Left cardiac atrium (tissue), 4 donors: ENCODE measurements at places on chromosomes 6 and 20. TPM values are rescaled to one million over a fixed set of nuclear protein-coding genes. Genes with fewer than 3 reads are reported as not detected.

The CD93 gene
- total RNA-seq, result 46.3 TPM

- no peak for DNase-seq
Measured at GRCh38 chr6:76221525-76221924, 149.1 kb upstream of the IMPG1 start.

GRCh38 chr6:130113201-130113710 is 94.9 kb downstream of the L3MBTL3 start:
- DNase-seq, result no peak

DNA sequence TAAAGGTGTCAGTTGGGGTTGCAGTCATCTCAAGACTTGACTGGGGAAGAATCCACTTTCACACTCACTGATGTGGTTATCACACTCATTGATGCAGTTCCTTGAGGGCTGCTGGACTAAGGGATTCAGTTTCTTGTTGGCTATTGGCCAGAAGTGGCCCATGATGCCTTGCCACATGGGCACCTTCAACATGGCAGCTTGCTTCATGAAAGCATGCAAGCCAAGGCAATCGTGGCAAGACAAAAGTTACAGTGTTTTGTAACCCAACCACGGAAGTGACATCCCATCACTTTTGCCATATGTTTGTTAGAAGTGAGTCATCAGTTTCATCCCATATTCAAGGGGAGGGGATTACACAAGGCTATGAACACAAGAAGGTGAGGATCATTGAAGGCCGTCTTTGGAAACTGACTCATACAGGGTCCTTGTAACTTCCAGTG is 3.8 kb upstream of the RANBP9 start:
- DNase-seq, result no peak

GRCh38 chr6:31309641-31310040 is 37.7 kb upstream of the HLA-C start:
- no peak for DNase-seq

DNA sequence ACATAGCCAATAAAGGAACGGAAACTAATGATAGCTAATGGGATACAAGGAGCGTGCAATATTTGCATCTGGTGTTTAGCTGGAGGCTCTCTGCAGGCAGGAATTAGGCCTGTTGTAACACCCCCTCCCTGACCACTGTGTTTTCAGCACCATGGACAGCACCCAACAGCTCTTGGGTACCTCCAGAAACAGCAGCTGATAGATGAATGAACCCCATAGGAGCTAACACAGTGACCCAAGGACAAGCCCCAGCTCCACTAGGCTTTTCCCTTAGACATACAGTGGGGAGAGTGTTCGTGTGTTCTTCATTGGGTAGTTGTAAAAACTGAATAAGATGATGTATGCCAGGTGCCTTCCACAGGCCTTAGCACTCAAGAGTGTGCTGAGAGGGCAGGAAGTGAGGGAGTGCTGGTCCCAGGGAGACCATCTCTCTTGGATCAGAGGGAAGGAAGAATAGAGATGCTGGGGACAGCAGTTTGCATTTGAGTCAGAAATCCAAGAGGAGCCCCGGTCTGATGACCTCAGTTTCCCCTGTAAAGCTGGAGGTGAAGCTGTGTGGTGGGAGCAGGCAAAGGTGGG is 161.3 kb downstream of the PHACTR3 start:
- DNase-seq, result no peak

DNA sequence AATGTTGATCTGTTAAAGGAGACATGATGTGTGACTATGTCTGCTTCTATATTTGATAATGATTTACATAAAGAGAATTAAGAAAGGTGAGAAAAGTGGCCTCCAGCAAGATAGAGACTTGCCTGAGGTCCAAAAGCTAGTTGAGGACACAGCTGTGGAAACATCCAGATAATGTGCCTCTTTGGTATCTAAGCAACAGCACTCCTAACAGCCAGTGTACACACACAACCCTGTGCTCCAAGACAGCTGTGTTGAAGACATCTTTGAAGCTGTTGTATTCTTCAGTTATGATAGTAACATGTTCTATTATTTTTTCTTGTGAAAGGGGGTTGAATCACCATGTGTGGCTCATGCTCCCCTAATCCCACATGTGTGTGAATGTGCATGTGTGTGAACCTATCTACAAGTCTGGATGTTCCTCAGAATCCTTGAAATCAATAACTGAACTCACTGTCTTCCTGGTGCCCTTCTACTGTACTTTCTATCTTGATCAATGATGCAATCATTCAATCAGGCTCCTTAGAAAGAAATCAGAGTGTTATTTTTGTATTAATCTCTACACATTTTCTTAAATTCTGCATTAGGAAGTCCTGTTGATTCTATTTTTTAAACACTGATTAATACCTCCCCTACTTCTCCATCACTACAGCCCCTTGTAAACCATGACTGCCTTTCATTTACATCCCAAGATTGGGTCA is 116.7 kb upstream of the SSTR4 start:
- no peak for DNase-seq

DNA sequence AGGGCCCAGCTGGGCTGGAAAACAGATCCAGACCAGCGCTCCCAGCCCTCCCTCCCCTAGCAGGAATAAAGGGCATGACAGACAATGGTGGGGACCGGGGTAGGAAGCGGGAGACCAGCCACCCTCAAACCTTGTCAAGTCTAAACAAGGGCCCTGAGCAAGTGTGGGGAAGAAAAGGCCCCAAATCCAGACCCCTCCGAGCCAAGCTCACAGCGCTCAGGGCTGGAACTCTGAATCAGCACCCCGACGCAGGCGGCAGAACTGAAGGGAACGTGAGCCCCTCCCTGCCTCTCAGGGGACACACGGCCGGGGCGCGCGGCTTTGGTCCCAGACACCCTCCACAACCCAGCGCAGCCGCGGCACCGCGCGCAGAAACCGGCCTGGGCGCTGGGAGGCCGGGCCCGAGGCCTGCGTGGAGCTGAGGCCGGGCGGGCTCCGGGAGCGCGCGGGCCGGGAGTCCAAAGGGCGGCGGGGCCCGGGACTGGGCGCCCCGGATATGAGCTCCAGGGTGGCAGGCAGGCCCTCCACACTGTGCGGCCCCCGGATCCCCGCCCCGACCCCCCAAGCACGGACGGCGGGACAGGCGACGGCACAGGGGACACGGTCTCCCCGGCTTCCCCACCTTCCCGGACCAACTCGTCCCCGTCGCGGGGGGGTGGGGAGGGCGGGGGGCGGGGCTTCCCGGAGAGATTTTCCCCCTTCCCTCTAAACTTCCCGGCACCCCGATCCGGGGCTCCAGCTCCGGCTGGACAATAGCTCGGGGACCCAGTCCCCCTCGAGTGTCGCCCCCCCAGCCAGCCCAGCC is 641 bp downstream of the TEAD3 start:
- DNase-seq, result peak; percentile 65

DNA sequence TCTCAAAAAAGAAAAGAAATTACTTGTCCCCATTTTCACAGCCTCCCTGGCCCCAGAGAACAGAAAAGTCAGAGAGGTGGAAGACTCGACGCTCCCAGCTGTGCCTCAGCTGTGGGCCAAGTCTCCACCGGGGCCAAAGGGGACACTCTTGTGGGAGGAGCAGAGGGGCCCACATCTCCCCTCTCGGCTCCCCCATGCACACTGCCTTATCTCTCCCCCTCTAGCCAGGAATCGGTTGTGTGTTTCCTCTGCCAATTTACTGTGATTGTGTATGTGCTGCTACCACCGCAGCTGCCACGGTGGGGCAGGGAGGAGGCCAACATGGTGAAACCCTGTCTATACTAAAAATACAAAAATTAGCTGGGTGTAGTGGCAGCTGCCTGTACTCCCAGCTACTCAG is 8.4 kb downstream of the TIAM2 start:
- no peak for DNase-seq

GRCh38 chr6:19554356-19555225 is 282.6 kb upstream of the ID4 start:
- peak; percentile 25 for DNase-seq

DNA sequence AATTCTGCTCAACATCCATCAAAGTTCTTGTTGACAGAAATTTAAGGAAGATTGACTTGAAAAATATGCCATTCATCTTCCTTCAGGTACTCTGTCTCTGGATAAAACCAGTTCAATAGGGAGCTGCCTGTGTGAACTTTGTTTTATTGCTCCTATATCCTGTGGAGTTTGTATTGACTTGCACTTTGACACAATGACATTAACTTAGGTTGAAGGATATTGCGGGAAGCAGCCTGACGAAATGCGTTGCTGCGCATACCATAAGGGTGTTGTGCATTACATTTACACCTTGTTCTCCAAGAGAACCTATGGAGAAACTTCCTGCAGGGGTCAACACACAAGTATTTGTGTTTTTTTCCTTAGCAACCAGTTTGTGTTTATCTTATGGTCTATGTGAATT is 185.4 kb upstream of the GRIK2 start:
- DNase-seq, result no peak

DNA sequence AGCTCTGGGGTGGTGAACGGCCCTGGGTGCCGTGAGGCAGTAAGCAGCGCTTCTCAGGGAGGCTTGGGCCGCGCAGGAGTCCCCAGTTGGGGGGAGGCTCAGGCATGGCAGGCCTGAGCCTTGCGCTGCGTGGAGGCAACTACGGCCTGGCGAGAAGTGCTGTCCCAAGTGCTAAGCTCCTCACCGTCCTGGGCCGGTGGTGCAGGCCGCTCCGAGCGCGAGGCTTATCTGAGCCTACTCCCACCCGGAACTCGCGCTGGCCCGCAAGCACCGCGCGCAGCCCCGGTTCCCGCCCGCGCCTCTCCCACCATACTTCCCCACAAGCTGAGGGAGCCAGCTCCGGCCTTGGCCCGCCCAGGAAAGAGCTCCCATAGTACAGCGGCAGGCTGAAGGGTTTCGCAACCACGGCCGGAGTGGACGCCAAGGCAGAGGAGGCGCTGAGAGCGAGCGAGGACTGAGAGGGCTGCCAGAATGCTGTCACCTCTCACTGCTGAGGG is 1.8 kb upstream of the WRNIP1 start:
- peak; percentile 44 for DNase-seq

The BPIFB1 gene
- not detected for total RNA-seq

The SIGLEC1 gene
- total RNA-seq, result 12.4 TPM

The CLPSL2 gene
- total RNA-seq, result not detected

DNA sequence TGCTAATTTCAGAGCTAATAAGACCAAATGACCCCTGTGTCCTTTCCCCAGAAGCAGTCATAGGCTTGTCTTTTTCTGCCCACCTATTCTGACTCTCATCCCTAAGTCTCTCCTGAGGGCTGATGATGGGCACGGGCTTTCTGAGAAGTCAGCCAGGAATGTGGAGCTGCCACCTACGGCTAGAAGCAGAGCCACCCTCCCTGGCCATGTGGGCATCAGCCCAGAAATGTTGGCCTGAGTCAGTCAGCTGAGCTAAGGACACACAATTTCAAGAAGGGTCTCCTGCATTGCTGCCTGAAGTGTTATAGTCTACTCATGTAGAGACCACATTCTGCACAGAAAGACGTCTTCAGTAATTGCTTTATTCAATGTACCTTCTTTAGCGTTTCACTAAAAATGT is 17.1 kb downstream of the MYLIP start:
- no peak for DNase-seq

GRCh38 chr6:27684264-27685211 is 211.6 kb upstream of the ZNF184 start:
- DNase-seq, result no peak

- no peak for DNase-seq
Measured at GRCh38 chr6:113927001-113927400, 43.9 kb downstream of the HDAC2 start.

The APCDD1L gene
- total RNA-seq, result 1.3 TPM

GRCh38 chr6:126786262-126786661 is 332.2 kb upstream of the RSPO3 start:
- no peak for DNase-seq

The CLDN20 gene
- not detected for total RNA-seq

DNA sequence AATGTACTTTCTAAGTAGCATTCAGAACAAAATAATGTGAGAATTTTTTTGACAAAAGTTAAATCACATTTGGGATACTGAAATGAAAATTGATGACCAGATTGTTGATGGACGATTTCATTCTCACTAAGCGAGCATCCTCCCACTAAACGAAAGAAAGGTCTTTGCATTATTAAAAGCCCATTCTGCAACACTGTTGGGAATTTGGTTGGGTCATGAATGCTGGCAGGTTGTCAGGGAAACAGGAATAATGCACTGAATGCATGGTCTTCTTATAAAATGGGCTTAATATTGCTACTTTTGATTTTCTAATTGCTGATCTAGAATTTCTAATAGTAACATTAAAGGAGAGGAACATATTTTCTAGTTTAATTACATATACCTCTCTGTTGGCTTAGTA is 229.8 kb downstream of the NKAIN2 start:
- no peak for DNase-seq

DNA sequence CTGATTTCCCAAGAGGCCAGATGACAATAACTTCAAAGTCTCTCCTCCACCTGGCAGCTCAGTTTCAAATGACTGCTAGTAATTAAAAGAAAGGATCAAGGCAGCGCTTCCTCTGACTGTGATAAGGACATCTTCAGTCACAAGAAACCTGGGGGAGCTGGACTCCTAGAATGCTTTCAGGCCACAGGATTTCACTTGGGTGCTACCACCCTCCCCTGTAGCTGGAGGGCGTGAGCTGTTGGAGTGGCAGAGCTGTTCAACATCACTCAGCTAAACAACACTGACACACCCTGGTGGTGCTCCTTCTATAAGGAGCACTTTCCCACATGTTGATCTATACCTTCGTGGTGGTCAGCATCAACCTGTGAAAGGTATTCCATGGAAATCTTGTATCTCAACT is 2.2 kb upstream of the CNR1 start:
- DNase-seq, result no peak

GRCh38 chr6:37675100-37675499 is 22.6 kb downstream of the MDGA1 start:
- no peak for DNase-seq

DNA sequence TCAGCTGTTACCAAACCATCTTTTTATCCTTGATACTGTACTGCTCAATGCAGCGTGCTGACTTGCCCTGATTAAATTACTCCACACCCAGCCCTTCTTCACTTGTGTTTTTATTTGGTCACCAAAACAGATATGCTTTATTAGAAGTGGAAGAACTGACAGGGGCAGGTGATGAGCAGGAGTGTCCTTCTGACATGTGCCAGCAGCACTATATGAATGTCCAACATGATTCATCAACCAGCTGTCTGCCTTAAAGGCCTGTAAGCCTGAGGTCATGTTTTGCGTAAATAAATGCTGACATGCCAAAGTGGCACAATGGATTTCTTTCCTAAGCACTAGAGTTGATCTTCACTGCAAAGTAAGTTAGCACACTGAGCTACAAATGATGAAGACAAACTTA is 15.4 kb downstream of the POPDC3 start:
- DNase-seq, result peak; percentile 22

DNA sequence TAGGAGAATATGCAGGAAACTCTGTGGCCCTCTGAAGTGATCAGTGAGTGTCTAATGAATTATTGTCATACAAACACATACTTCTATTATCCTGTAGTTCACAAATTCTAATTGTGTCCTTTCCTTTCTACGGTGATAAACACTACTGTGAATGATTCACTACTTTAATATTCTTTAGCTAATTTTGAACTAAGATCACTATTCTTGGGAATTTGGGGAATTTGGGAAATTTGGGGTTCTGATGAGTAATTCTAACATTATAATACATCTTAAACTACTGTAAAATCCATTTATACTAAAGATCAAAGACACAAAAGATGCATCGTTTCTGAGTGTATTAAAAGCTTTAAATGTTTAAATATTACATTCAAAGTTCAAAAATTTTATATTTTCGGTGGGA is 1287.2 kb upstream of the CITED2 start:
- DNase-seq, result no peak
